ENCODE measurements at places on chromosomes 5 and 9.

GRCh38 chr5:134982230-134982629 is 14.5 kb downstream of the CATSPER3 start:
- no peak for DNase-seq

- no peak for DNase-seq
Observed at GRCh38 chr9:126906091-126906490, 8.5 kb upstream of the RALGPS1 start.

GRCh38 chr9:101486693-101487442 is 46.8 kb upstream of the RNF20 start:
- DNase-seq = peak; percentile 64

DNA sequence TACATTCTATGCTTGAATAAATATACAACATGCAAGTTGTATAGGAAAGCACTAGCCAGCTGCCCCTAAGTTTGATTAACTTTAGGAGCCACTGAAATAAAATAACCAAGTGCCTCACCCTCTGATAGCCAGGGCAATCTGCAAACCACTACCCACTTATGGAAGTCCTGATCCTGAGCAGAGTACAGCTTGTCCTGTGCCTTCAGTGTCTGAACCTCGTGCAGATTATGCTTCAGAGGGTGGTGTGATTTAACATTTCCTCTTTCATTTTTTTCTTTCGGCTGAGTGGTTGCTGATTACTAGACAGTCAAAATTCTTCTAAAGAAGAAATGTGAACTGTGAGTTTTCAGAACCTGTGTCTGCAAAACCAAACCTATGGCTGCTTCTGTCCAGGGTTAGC is 327.7 kb downstream of the PIK3R1 start:
- DNase-seq = no peak

- no peak for DNase-seq
Observed at GRCh38 chr5:151691706-151692105, 5.0 kb upstream of the SPARC start.

- no peak for DNase-seq
Observed at GRCh38 chr9:4862506-4863250, 69.9 kb downstream of the RCL1 start.

DNA sequence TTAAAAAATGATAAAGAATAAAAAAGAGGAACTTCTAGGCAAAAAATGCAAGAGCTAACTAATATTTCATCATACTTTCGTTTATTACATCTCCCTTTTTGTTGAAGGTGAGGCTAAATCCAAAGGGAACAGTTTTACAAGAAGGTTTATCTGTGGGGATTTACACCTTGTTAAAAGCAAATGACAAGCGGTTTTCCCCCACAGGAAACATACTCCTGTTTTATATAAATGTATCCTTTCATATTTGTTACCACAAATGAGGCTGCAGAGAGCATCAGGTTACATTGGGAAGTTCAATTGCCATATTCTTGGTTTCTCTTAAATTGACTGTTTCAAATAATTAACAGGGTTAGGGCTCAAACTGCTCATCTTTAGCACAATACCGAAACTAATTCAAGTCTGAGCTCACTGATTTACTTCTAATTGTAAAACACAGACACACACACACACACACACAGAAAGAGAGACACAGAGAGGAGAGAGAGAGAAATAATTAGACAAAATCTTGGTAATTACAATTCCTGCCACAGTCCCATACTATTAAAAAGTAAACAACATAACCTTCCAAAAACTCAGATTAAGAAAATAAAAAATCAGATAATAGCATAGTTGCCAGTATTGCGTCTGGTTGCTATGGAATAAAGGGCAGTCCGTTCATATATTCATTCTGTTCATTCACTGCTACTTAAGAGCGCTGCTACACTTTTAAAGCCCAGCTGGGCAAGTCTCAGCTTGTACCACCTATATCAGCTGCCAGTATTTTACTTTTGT is 17.1 kb downstream of the RFX3 start:
- DNase-seq = no peak

DNA sequence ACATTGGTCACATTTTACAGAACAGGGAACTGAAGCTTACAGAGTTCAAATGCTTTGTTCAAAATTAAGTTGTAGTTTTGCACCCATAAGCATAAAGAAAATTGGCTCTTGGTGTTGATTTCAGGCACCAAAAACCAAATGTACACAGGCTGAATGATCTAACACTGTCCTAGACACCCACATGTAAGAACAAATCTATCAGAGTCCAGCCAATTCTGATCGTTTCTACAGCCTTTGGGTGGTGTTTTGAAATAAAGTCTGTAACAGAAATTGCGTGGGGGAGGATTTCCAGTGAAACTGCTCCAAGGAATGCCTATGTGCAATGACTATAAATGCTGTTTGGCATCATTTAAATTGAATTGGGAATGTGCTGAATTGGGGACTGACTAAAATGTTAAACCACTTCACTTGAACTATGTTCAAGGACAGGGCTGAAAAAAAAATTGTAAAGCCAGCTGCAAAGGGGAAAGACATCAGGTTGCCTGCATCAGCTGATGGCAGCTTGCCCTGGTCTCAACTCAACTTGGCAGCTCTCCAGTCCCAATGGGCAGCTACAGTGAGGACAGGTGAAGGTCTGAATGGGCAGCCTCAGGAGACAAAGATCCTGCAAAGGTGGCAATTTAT is 92.2 kb upstream of the TRPC7 start:
- DNase-seq = peak; percentile 21

- DNase-seq = no peak
Observed at GRCh38 chr5:83540105-83540504, 68.6 kb downstream of the VCAN start.

DNA sequence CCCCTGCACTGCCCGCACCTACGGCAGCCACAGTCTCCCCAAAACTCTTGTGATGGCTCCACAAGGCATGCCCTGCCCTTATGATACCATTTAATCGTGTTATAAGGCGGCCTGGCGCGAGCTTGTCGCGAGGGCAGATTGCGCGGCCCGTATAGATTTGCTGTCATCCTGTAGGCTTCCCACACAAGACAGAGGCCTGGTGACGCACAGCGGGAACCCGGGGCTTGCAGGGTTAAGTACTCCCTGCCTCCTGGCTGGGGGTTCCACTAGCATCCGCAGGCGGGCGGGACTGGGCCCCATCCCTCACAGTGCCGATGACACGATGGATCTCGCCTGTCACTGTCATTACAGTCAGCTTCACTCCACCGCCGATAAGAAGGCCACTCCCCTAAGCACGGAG is 364.9 kb upstream of the IRX2 start:
- DNase-seq = no peak

GRCh38 chr9:125789196-125789595 is 42.0 kb downstream of the PBX3 start:
- no peak for DNase-seq

- no peak for DNase-seq
Observed at GRCh38 chr9:107154291-107154690, 128.8 kb upstream of the RAD23B start.

GRCh38 chr9:15714746-15715145 is 161.9 kb downstream of the CCDC171 start:
- DNase-seq = no peak

- no peak for DNase-seq
Observed at GRCh38 chr5:73786043-73786831, 160.2 kb downstream of the ARHGEF28 start.

DNA sequence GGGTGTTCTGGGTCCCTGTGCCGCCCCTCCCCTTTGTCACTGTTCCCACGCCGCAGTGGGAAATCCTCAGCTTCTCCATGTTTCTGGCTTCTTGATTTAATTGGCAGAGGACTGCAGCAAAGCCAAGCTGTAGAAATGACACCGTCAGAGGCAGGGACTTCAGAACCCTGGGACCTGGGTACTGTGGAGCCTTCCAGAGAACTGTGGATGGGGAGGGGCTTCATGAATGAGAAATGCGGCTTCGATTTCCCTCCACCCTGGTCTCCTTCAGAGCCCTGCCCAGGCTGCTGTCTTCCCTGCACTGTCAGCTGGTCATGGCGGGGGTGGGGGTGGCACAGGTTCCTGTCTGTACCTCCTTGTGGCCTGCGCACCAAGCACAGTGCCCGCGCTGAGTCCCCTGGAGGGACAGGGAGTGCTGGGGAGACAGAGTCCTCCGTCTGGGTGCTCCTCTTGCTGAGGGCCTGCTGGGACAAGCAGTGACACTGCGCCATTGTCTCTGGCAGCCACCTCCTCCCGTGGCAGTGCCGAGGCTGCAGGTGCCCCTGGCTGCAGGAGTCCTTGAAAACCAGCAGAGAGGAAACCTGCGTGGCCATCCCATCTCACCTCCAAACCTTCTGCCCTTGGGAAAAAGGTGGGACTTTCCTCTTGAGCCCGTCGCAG is 47.2 kb downstream of the COL5A1 start:
- no peak for DNase-seq

DNA sequence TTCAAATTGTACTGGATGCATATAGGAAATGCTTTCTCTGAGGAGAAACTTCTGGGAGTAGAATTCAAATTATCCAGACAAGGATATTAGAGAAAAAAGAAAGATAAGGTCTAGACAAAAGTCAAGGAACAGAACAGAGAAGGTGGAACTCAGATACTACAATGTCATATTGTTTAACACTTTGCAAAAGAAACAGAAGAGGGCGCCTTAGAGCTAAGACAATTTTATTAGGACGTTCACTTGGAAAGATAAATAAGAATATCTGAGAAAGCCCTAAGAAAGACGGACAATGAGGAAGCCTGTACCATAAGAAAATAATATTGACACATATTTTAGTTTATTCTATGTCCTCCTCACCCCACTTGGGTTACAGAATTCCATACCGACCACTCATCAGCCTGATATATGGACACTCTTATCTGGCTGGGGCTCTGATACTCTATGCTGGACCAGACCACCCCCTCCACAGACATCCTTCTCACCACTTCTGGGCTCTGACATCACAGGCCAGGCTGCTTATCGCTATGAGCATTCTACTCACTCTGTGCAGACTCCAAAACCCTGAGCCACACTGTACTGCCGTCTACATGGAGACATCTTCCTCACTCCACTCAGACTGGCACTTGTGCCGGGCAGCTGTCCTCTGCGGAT is 9.1 kb upstream of the AK3 start:
- no peak for DNase-seq

DNA sequence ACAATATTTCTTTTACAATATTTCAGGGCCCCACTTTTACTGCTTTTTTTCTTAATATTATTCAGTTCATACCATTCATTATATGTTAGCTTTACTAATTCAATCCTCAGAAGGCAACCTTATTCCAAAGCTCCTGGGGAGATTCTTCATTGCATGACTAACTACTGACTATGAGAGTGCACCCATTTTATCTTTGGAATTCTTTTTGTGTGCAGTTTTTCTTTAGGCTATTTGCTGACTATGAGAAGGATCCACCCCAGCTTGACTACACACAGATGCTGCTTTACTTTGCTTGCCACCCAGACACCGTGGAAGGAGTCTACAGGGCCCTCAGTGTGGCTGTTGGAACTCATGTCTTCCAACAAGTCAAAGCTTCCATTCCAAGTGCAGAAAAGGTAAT is 56.9 kb upstream of the IL7R start:
- DNase-seq = no peak

DNA sequence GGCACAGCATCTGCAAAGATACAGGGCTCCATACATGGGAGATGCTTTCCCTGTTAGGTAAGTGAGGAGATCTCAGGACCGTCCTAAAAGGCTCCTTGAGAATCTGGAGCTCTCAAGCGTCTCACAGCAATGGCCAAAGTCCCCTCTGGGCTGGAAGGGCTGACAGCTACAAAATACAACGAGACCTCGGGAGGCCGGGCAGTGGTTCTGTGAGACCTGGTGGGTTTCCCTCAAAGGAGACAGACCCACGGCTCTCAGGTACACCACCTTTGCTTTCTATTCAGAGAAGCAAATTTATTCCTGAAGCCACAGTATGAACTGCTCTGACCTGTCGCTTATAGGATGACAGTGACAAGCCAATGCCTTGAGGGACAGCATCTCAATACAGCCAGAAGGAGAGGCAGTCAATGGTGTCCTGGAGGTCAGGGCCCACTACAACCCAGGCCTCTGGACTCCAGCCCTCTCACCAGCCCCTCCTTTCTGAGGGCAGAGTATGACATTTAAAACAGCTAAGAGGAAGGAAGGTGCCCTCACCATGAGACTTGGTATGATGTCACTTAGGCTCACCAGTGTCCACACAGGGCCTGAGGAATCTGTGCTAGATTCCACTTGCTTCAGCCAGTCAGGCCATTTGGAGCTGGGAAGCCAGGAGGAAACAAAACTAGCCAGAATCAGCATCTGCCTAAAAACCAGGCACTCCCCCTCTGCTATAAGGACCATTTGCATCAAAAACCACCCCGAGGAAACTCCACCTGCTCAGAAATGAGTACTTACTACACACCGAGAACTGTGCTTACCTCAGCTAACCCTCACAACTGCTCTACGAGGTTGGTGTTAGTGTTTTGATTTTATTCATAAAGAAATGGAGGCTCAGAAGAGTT is 86.5 kb upstream of the FSTL4 start:
- no peak for DNase-seq

- DNase-seq = no peak
Observed at GRCh38 chr5:3853362-3853761, 257.7 kb downstream of the IRX1 start.

DNA sequence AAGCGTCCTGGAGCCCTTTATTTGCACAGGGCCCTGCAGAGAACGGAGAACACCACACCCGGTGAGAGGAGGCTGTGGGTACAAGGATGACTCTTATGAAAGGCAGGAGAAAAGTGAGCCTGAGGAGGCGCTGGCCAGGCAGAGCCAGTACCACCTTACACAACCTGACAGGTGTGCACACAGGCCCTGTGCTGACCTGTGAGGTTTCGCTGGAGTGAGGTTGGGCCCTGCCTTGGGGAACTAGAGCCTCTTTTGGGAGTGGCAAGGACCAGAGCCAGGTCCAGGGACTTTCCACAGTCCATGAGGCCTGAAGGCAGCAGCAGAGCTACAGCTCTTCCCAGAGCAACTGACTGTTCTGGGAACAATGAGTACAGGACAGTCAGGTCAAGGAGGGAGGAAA is 3.1 kb downstream of the SRD5A1 start:
- DNase-seq = no peak

GRCh38 chr5:81740758-81741157 is 10.1 kb downstream of the SSBP2 start:
- DNase-seq = no peak

DNA sequence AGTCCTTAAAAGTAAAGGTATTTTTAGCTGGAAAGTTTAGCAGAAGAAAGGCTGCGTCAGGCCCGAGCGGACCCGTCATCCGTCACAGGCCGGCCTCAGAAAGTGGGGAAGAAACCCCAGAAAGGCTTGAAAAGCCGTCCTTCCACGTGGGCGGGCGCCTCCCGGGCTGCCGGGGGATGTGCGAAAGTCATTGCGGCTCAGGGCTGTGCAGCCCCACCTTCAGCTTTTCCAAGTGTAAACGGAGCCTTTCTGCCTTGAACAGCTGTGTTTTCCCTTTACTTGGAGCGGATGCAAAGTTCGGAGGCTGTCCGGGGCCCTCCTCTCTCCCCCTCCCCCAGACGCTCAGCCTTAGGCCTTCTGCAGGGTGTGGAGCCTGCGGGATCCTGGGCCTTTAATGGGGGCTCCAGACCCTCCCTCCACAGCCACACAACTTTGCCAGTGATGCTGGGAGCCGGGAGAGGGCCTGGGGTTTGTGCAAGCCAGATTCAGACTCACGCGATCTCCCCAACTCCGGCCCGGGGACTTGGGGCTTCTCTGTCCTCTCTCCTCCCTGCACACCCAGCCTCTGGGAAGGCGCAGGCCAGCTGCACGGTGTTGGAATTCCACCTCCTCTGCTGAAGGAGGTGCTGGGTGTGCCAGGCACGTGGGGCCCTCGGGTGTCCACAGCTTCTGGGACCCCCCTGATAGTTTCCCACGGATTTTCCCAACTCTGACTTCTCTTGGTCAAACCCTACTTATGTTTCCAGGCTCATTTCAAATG is 95.5 kb upstream of the RAPGEF1 start:
- DNase-seq = peak; percentile 85

Measured in right hindlimb (tissue), 1 donor.